ENCODE measurements at places on chromosomes 2 and 18.

DNA sequence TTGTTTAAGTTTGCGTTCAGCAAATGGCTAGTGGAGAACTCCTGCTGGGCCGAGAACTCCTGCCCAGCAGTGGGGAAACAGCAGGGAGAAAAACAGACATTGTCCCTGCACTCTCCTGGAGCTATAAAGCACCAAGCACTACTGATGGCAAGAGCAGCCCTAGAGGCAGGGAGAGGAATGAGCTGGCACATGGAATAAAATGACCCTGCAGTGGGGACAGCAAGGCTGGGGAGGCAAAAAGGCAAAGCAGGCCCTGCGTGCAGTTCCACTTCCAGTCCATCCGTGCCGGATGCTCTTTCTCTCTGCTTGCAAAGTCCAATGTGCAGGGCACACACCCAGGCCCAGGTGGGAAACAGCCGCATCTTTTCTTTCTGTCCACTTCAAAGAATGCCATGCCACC, 415.5 kb downstream of the LRATD1 start:
- DNase-seq: no peak

- no peak for DNase-seq
Measured at GRCh38 chr2:165572151-165572550, 102.7 kb downstream of the CSRNP3 start.

- DNase-seq: no peak
Measured at GRCh38 chr18:5626130-5626880, 82.5 kb upstream of the EPB41L3 start.

- no peak for DNase-seq
Measured at GRCh38 chr2:18659915-18660314, 70.5 kb upstream of the NT5C1B start.

DNA sequence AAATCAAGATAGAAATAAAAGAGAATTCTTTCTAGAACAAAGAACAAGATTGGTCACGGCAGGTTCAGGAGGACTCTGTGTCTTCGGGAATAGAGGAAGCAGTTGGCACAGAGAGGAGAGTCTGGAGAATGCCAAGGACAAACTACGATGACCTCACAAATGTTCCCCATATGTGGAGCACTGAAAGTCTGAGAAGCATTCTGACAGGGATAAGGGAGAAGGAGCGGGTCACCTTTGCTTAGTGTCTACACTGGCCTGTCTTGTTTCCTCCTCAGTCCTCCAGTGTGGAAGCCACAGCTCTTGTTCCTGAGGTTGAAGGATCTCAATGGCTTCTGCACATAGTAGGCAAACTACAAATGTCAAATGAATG, 338.8 kb downstream of the MYCN start:
- no peak for DNase-seq

- no peak for DNase-seq
Measured at GRCh38 chr2:37796481-37796880, 125.0 kb upstream of the CDC42EP3 start.

DNA sequence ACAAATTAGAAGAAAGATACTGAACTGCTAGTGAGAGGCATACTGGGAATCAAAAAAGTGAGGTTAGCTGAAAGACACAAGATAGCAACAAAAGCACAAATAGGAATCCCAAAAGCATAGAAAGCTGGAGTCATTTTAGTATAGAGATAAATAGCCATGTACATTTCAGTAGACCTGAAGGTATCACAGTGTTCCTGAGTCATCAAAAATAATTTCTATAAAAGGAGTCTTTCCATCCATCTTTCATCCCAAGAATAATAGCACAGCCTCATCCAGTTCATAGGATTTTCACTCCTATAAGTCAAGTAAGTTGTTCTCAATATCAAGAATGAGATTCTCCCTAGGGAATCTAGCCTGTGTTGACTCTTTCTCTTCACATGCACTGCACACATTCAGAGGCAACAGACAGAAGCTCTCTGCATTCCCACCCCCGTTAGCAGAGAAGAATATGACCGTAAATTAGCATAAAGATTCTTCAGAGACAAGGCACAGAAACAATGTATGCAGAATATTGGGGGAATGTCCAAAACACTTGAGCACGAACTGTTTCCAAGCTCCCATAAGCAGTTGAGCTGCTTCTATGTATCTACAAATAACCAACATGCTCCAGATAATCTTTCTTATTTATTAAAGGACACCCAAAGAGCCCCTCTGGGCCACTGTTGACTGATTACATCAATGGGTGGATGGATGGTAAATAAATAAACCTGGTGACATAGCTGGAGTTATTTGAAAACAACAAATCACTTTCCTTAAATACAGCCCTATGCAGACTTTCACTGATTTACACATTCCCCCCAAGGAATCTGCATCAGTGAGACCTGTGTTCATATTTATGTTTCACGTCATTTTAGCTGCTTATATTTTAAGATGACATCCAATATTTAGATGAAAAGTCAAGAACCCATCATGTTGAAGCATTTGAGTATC, 174.5 kb upstream of the PKDCC start:
- DNase-seq: no peak

GRCh38 chr2:2484301-2484700, 153.2 kb upstream of the MYT1L start:
- no peak for DNase-seq

DNA sequence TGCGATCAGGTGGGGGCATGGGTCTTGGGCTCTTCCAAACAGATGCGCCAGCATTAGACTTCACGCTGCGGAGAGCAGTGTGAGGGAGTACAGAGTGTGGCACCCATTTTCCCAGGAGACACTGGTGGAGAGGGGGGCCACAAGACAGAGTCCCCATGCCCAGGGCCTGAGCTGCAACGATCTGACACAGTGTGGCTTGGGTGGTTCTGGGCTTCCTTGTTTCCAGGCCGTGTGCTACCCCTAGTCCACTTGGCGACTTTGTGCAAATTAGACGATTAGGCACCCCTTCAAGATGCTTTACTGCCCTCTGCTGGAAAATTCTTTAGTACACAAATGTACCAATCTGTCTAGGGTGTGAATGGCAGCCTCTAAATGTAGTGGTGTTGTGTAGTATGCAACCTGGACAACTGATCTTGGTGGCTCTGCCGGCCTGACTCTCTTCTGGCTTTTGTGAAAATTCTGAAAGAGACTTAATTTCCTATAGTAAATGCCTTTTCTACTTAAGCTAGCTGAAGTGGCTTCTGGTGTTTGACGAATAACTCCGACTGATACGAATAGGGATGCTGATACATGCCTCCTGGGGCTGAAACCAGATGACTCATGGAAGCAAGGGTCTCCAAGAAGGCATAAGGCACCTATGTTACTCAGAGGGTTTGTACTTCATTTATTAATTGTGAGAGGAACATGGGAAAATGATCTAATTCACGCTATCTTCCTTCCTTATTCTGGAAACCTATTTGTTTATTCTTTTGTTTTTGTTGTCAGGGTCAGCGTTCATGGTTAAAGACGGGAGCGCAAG, 92.3 kb upstream of the SMAD2 start:
- no peak for DNase-seq

DNA sequence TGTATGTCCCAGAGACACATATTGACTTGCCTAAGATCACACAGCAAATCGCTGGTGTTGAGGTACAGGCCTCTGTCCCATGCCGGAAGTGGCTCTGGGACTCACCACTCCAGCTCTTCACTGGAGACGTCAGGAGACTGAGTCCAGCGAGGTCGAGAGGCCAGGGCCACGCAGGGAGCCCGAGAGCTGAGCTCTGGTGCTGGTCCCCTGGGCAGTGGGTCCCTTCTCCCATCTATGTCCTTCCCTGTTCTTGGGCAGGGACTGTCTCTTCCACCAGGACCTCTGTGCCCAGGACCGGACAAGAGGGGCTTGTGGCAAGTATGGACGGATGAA, 62.4 kb upstream of the TWIST2 start:
- no peak for DNase-seq

- DNase-seq: no peak
Measured at GRCh38 chr2:148756292-148756975, 111.9 kb downstream of the EPC2 start.

- DNase-seq: no peak
Measured at GRCh38 chr2:208280933-208281332, 14.9 kb downstream of the PIKFYVE start.

DNA sequence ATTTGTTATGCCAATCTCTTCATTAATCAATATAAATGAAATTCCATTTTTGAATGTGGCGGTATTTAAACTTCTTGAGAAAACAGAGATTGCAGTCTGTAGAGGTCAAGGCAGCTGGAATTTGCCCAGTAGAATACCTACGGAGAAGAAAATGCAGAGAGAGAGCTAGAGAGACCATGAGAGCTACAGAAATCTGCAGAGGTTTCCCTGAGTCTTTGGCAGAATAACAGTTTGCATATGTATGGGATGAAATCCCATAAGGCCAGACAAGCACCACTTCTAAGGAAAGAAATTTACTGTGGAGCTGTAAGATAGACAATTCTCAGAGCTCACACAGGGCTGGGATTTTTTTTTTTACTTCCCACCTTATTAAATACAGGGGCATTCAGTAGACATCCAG, 23.6 kb upstream of the TMEFF2 start:
- DNase-seq: no peak

DNA sequence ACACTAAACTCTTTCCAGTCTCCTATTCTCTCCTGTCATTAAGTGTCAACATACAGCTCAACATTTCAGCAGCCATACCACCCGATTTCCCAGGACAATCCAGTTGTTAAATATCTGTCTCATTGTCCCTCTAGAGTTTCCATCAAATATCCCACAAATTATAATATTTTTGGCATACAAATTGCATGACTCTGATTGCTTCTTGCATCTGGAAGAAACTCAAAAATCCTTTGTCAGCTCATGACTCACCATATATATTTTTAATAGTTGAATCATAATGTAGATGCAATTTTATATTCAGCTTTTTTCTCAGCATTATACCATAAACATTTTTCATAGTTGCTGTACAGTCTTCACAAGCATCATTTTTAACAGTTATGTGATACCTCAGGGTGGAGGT, 7.2 kb downstream of the SLC30A3 start:
- no peak for DNase-seq

DNA sequence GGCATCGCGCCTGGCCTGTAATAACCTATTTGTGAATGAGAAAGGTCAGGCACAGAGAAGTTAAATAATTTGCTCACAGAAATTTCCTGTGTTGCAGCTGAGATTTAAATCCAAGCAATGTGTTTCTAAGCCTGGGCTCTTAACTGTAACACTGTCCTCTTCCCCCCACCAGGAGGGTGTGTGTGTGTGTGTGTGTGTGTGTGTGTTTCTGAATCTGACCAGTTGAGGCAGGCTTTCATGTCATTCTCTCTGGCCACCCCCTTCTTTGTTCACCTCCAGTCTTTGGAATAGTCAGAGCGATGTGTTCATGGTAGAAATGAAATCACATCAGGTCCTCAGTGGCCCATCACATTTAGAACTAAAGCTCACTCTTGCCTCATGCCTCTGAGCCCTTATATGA, 81.2 kb downstream of the NEDD4L start:
- no peak for DNase-seq

DNA sequence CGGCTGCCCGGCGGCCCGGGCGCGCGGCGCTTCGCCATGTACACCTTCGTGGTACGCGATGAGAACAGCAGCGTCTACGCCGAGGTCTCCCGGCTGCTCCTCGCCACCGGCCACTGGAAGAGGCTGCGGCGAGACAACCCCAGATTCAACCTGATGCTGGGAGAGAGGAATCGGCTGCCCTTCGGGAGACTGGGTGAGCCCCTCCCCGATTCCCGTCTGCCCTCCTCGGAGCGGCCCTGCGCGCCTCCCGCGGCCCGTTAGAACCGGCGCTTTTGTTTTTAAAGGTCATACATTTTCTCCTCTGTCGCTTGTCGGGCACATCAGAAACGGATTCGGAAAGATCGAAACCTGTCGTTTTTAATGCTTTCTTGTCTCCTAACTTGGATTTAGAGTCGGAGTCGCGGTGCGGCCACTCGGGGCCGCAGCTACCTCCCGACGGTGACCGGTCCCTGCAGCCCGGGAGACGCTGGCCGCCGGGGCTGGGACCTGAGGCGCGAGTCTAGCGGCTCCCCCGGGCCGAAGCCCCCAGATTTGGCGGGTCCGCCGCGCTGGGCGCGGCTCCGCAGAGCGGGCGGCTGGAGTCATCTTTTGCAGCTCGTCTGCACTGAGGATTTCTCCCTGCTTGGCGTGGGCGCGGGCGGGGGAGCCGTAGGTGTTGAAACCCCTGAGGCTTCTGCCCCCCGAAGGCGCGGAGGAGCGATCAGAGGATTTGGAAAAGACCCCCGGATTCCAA, 519 bp downstream of the TTL start:
- DNase-seq: no peak

GRCh38 chr18:28366676-28367075, 189.7 kb upstream of the CDH2 start:
- no peak for DNase-seq

DNA sequence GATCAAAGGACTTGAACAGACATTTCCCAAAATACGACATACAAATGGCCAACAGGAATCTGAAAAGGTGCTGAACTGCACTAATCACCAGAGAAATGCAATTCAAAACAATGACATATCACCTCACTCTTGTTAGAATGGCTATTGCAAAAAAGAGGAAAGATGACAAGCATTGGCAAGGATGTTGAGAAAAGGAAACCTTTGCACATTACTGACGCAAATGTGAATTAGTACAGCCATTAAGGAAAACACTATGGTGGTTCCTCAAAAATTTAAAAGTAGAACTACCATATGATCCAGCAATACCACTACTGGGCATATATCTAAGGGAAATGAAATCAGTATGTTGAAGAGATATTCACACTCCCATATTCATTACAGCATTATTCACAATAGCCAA, 57.7 kb upstream of the ASPRV1 start:
- no peak for DNase-seq

GRCh38 chr2:238139196-238140039, 950 bp downstream of the KLHL30 start:
- no peak for DNase-seq

- no peak for DNase-seq
Measured at GRCh38 chr2:235007664-235008457, 56.0 kb downstream of the SH3BP4 start.

DNA sequence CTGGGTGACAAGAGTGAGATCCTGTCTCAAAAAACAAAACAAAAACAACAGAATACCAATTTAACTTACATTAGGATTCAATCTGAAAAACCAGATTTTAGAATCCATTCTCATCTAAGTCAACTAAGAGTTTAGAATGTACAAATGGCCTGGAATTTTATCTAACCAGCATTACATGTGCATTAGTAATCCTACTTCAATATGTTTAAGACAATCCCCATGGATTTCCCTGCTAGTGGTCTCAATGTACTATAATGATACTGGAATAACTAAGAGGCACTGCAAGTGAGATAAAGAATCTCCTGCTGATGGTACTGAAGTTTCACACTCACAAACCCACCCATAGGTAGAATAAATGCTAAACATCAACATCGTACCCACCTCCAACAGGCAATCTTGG, 53.9 kb upstream of the DNER start:
- no peak for DNase-seq

GRCh38 chr18:29979881-29980280, 1062.7 kb downstream of the DSC3 start:
- DNase-seq: no peak

All from GM12864 (cell line).